SK-MEL-5 (cell line): ENCODE measurements at places on chromosomes 16 and 17.

GRCh38 chr16:9296271-9296590 is 204.8 kb downstream of the HAPSTR1 start:
- DNase-seq = no peak

GRCh38 chr17:79925242-79925957 is 86.2 kb upstream of the CBX4 start:
- DNase-seq = no peak

DNA sequence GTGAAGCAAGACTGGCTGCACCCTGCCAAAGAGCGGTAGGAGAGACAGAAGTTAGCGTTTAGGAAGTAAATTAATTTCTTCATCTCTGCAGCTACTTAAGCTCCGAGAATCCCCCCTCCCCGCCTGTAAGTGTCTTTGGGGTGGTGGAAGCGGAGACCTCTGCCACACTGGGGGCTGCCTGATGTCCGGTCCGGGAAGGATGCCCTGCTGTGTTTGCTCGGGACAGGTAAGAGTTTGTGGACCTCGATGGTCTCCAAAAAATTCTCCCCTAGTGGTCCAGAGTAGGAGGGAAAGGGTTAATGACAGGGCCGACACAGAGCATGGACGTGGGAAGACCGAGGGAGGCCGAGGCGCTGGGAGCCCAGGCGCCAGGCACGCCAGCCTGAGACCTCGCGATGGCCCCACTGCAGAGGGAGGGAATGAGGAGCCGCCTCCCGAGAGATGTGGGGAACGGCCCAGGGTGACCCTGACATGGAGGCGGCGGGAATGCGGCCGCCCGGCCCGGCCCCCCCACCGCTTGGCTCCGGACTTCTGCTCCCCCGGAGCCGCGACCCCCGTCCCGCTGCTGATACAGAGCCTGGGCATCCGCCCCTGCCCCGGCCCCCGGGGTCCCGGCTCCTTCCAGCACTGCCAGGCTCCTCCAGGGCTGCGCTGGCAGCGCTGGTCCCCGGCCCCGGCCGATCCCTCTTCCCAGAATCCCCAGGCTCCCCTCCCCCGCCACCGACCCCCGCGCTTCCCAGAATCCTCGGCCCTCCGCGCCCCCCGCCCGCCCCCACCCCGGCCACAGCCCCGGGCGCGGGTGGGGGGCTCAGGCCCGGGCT is 680 bp downstream of the ZNF629 start:
- DNase-seq = peak; percentile 50

DNA sequence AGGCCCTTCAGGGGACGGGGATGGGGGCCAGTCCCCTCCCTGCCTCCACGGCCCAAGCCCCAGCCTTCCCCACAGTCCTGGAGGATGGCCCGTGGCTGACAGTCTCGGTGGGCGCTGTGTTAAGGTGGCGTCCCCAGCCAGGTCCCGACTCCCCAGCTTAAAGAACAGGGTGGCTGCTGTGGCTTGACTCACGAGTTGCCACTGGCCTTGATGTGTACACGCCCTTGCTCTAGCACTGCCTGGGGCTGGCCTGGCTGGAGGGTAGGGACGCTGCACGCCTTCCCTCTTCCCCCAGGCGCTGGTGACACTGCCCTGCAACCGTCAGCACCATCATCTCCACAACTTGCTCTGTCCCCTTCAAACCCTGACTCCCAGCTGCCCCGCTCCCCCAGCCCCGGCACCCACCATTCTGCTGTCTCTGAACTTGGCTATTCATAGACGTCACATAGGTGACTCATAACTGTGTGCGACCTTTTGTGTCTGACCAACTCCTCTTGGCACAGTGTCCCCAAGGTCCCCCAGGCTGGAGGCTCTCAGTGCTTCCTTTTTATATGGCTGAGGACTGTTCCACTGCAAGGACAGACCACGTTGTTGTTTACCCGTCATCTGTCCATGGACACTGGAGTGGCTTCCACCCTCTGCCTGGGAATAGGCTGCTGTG is 6.3 kb downstream of the GNPTG start:
- no peak for DNase-seq

GRCh38 chr17:3558603-3559269 is 1.1 kb upstream of the TRPV3 start:
- DNase-seq = no peak

DNA sequence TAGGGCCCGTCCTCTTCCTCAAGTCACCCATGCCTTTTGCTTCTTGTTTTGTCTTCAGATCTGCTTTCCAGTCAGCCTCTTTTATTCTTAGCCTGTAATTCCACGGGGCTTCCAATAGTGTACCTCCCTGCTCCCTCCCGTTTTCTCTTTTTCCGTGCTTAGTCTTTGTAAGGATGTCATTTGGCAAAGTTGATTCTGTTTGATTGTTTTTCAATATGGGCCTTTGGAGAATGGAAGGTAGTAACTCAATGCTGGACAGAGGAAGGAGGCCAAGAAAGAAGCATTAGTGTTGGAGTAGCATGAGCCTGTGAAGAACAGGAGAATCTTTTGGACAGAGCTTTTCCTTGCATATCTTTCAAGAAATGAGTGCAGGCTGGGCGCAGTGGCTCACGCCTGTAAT is 6.5 kb downstream of the WWP2 start:
- DNase-seq = no peak

GRCh38 chr17:31931756-31932155 is 5.1 kb upstream of the SUZ12 start:
- no peak for DNase-seq

DNA sequence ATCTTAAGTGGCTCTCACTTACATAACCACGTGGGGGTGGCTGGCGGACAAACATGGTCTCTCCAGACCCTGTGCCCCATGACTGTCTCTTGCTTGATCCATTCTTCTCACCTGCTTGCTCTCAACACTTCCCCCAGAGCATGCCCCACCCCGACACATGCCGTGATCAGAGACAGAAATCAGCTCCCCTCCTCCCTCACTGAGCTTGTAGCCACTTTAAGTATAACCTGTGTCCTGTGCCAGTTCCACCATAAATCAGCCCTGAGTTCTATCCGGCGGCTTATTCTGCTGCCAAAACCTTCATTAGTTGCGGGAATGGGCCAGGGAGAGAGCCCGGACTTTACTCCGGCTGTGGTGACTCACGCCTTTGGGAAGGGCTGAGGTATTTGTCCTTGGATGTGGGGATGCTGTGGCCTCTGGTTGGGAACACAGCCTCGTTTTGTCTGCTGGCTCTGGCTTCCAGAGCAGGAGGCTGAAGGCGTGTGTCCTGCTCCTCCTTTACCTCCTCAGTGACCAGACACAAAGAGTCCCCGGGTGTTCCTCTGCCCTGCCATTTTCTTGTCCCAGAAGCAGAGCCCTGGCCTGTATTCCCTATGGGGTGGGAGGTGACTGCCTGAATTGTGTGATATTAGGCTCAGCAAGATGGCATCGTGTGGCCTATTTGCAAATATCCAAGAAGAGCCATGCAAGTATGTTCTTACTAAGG is 21.1 kb downstream of the ANKRD40 start:
- no peak for DNase-seq

- peak; percentile 78 for DNase-seq
These were observed 1.4 kb upstream of the UNK start for GRCh38 chr17:75783069-75783783.
